Lung (tissue), 17 donors: ENCODE measurements at places on chromosomes 6 and 20. TPM values are rescaled to one million over a fixed set of nuclear protein-coding genes. Genes with fewer than 3 reads are reported as not detected.

Gene ZGPAT
- 18.3 TPM for total RNA-seq

Gene SLC17A9
- 17.3 TPM for total RNA-seq

Gene TMEM74B
- total RNA-seq = 10.9 TPM

Gene AP5S1
- total RNA-seq = 20.7 TPM

Gene HSPA1L
- total RNA-seq = 1.9 TPM

Gene TFAP2A
- 0.14 TPM for total RNA-seq

GRCh38 chr6:119676230-119676629 lies 326.7 kb upstream of the MAN1A1 start:
- no peak overlapping the region for H3K27ac ChIP-seq

GRCh38 chr6:56399250-56399671 lies 151.9 kb upstream of the COL21A1 start:
- H3K27ac ChIP-seq = no peak overlapping the region
- no peak for DNase-seq
- no peak overlapping the region for H3K4me3 ChIP-seq

DNA sequence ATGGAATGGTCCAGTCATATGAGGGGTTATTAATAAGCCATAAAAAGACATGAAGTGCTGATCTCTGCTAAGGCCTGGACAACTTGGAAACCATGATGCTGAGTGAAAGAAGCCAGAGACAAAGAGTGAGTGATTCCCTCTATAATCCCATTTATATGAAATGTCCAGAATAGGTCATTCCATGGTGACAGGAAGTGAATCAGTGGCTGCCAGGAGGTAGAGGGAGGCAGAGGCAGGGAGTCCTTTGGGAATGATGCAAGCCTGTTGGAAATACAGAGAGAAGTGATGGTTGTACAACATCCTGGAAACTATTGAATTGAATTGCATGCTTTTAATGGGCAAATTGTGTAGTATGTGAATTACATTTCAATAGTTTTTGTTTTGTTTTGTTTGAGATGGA lies 26.4 kb downstream of the ANKRD60 start:
- H3K27me3 ChIP-seq = peaks cover 3% of the 10 kb centered on the region
- H3K27ac ChIP-seq = no peak overlapping the region
- DNase-seq = no peak
- no peak overlapping the region for H3K4me3 ChIP-seq

- H3K36me3 ChIP-seq = no peaks in the 10 kb centered on the region
- H3K4me1 ChIP-seq = no peaks in the 10 kb centered on the region
- H3K27ac ChIP-seq = no peak overlapping the region
- no peaks in the 10 kb centered on the region for H3K27me3 ChIP-seq
- DNase-seq = no peak
- H3K4me3 ChIP-seq = no peak overlapping the region
These were observed 308.2 kb downstream of the PHF3 start for GRCh38 chr6:63943826-63944225.

DNA sequence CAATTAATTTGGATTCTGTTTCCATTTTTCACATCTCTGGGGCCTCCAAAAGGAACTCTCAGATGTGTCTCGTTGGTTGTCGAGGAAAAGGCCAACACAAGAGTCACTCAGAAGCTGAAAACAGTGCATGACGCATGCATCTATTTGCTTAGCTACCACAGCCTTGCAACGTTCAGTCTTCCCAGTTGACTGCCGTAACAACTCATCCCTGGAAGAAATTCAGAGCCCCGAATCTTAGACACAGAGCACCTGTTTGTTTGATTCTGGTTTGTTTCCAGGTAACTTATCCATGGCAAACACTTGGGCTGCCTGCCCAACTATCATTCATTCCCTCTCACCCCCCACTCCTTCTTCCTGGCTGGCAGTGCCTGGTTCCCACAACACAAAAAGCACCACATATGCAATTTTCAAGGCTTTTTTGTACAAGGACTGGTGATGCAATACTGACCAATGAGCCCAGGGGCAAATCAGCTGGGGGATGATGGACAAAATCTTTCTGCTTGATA lies 60.5 kb downstream of the ZMYND8 start:
- H3K4me3 ChIP-seq = no peak overlapping the region
- DNase-seq = no peak
- H3K27me3 ChIP-seq = no peaks in the 10 kb centered on the region
- H3K4me1 ChIP-seq = peaks cover 1% of the 10 kb centered on the region
- H3K27ac ChIP-seq = peak overlapping the region; percentile 53

- H3K4me1 ChIP-seq = no peaks in the 10 kb centered on the region
- no peak for DNase-seq
- H3K27ac ChIP-seq = no peak overlapping the region
- H3K27me3 ChIP-seq = no peaks in the 10 kb centered on the region
- no peaks in the 10 kb centered on the region for H3K36me3 ChIP-seq
These were observed 198.4 kb downstream of the HAO1 start for GRCh38 chr20:7741866-7742265.

DNA sequence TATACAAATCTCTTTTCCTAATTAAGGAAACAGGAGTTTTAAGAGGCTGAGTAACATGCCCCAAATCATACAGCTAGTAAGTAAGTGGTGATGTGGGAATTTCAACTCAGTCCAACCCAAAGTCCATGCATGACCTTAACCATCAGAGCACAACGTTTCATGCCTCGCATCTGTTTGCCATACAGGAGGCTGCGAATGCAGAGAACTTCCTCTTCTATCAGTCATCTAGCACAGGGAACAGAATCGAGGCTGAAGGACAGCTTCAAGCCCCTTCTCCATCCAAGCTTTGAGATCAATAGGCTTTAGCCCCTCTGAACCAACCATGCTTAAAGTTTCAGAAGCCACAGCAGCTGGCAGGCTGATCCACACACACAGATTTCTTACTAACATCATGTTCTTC lies 113.2 kb downstream of the MAFB start:
- H3K36me3 ChIP-seq = no peaks in the 10 kb centered on the region
- DNase-seq = no peak
- H3K27me3 ChIP-seq = no peaks in the 10 kb centered on the region
- no peak overlapping the region for H3K4me3 ChIP-seq

DNA sequence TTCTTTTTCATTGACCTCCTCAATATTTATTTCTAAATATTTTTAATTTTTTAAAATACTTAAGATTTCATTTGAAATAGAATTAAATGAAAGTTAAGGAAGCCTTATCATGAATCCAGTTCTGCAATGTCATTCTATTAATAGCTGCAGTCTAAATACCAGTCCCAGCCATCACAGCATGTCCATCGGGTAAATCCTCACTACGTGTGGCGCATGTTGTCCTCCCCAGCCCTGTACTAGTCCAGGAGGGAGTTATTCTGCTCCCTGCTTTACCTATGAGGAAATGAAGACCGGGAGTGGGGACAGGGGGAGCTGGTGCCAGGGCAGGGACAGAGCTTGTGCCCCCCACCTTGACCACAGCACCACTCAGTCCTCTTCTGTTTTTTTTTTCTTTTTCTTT lies 125.1 kb upstream of the QKI start:
- H3K27ac ChIP-seq = no peak overlapping the region
- no peak overlapping the region for H3K4me3 ChIP-seq
- no peaks in the 10 kb centered on the region for H3K4me1 ChIP-seq
- H3K36me3 ChIP-seq = no peaks in the 10 kb centered on the region
- no peaks in the 10 kb centered on the region for H3K27me3 ChIP-seq

DNA sequence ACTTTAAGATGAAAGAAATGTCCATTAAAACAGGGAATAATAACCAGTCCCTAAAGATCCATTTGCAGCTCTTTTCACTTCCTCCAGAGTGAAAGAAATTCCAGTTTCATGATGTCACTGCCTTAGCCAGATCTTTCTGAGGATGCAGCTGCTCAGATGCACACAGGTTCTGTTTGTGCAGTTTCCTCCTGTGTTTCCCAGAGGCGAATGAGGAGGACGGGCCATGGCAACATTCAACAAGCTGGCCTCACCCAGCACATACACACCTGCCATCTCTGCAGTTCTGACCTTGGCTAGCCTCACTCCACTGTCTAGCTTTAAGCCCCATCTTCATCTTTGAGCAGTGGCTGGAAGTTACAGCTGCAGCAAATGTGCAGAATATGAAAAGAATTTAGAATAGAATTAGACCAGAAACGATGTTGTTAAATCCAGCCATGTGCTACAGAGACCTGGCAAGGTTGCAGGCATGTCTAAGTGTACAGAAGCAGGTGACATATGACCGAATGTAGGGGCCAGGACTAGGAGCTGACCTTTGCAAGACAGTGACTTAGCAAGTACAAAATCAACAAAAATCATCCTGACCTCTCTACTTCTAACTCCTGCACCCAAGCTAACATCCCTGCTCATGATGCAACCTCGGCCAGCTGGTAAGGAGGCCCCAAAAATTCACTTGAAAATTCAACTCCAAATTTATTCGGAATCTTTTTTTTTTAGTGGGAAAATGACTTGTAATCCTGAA lies 35.0 kb downstream of the FAM50B start:
- DNase-seq = no peak
- H3K4me1 ChIP-seq = no peaks in the 10 kb centered on the region
- no peaks in the 10 kb centered on the region for H3K27me3 ChIP-seq
- no peak overlapping the region for H3K27ac ChIP-seq
- H3K36me3 ChIP-seq = no peaks in the 10 kb centered on the region
- no peak overlapping the region for H3K4me3 ChIP-seq

GRCh38 chr6:126015863-126016262 lies 29.5 kb downstream of the TRMT11 start:
- H3K36me3 ChIP-seq = peaks cover 30% of the 10 kb centered on the region
- H3K27ac ChIP-seq = no peak overlapping the region
- H3K27me3 ChIP-seq = no peaks in the 10 kb centered on the region
- no peaks in the 10 kb centered on the region for H3K4me1 ChIP-seq
- no peak overlapping the region for H3K4me3 ChIP-seq

DNA sequence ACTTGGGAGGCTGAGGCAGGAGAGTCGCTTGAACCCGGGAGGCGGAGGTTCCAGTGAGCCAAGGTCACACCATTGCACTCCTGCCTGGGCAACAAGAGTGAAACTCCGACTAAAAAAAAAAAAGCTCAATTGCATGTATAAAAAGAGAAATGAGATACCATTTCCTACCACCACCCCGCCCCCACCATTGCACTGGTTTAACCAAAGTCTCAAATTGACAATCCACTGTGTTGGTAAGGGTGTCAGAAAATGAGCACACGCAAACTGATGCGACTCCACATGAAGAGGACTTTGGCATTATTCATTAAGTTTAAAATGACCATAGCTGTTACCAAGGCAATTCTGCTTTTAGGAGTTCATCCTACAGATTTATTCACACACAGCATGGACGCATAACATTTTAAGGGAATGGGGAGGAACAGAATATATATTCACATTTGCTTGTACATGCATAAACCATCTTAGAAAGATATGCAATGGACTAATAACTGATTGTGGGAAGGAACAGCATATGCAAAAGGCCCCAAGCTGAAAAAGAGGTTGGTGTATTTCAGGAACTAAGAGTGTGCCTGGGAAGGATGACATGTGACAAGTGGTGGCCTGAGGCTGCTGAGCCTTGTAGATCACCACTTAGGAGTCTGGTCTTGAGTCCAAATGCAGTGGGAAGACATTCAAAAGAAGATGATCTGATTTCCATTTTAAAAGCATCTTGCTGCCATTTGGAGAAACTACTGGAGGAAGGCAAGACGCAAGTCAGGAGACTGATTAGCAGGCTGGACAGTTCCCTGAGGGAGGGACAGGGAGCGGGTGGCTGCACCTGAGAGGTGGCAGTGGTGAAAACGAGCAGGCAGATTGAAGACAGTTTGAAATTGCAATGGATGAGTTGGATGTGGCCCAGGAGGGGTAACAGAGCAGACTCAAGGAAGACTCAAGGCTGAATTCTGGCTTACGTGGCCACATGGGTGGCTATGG lies 37.2 kb upstream of the PTPN1 start:
- no peak overlapping the region for H3K4me3 ChIP-seq
- no peaks in the 10 kb centered on the region for H3K36me3 ChIP-seq
- peaks cover 14% of the 10 kb centered on the region for H3K4me1 ChIP-seq
- H3K27me3 ChIP-seq = no peaks in the 10 kb centered on the region

GRCh38 chr20:3874194-3874844 lies 14.9 kb upstream of the PANK2 start:
- H3K27ac ChIP-seq = no peak overlapping the region
- H3K4me3 ChIP-seq = no peak overlapping the region
- H3K36me3 ChIP-seq = peaks cover 12% of the 10 kb centered on the region
- DNase-seq = peak; percentile 26

DNA sequence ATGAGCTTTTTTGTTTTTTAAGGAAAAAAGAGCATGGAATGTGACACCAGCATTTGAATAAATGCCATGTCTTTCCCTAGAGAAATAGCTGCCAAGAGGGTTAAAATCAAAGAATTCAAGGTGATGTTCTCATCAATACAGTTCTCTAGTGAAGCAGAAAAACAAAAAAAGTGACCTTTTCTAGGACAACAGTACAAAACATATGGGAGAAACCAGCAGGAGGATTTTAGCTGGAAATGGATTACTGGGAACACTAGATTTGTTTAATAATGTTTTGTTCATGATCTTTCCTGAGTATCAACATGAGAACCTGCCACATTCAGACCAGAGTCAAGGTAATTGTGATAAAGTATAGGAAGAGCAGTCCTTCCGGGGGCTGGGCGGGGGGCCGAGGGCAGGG lies 372.2 kb downstream of the LMBRD1 start:
- no peaks in the 10 kb centered on the region for H3K4me1 ChIP-seq
- H3K36me3 ChIP-seq = no peaks in the 10 kb centered on the region
- no peaks in the 10 kb centered on the region for H3K27me3 ChIP-seq
- no peak overlapping the region for H3K4me3 ChIP-seq

DNA sequence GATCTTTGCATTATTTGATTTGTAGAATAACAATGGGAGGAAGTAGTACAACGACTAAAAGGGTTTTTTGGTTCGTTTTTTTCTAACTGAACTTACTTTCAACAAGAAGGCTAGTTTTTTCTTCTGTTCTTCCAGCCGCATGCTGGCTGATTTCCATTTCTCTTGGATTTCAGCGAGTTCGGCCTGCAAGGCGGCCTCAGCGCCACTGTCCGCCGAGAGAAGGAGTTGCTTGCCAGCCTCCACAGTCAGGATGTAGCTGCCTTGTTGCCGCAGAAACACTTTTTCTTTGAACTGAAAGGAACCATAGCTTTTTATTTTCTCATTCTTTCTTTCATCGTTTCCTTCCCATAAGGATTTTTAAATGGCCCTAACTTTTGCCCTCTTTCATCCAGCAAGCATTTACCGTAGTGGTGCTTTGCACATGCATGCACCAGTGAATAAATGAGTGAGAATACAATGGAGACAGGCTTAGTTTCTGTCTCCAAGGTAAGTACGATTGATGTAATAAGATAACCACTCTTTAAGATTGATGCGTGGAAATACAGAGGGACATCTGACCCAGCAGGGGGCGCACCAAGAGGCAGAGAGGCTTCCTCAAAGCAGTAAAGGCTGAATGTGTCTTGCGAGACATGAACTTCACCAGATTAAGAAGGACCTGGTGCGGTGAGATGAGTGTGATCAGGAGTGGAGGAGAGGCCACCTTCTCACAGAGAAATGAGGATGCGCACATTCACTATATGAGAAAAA lies 398.8 kb downstream of the ESR1 start:
- H3K27me3 ChIP-seq = no peaks in the 10 kb centered on the region
- H3K4me3 ChIP-seq = no peak overlapping the region
- H3K27ac ChIP-seq = no peak overlapping the region
- H3K36me3 ChIP-seq = peaks cover 24% of the 10 kb centered on the region
- DNase-seq = no peak
- H3K4me1 ChIP-seq = no peaks in the 10 kb centered on the region
